WERI-Rb-1 (cell line): ENCODE measurements at places on chromosomes 4 and X.
A peak's percentile ranks its signal among the peaks of the same experiment; 100 is the strongest.

DNA sequence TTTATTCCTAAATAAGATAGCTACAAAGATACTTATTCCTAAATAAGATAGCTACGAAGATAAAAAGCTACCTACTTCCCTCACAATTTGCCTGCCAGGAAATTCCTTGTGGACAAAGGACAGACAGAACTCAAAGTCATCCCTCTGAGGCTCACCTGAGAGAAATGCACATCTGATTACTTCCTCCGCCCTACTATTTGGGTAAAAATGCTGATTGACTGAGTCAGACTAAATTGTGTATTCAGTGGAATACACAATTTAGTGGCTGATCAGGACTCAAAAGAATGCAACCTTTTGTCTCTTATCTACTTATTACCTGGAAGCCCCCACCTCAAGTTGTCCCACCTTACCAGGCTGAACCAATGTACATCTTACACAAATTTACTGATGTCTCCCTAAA, 10.3 kb upstream of the MAGEB16 start:
- DNase-seq = no peak

GRCh38 chr4:2172161-2172560, 69.8 kb downstream of the HAUS3 start:
- DNase-seq = no peak

GRCh38 chrX:2401201-2401589, 99.6 kb downstream of the DHRSX start:
- DNase-seq = no peak

DNA sequence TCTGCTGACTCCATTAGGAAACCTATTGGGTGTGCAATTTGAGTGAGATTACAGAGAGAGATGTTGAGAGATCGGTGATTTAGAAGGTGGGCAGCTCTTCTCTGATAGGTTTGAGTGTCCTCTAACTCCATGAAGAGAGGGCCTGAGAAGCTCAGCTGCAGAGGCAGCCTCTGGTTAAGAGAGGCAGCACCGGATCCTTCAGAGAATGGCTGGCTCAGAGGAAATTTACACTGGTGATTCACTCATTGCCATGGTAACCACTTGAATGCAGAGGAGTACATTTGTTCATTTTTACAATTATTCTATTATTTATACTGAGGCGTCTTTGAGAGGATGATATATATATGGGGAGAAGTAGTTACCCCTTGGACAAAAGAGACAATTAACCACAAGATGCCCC, 171.7 kb downstream of the PDGFRA start:
- DNase-seq = no peak

DNA sequence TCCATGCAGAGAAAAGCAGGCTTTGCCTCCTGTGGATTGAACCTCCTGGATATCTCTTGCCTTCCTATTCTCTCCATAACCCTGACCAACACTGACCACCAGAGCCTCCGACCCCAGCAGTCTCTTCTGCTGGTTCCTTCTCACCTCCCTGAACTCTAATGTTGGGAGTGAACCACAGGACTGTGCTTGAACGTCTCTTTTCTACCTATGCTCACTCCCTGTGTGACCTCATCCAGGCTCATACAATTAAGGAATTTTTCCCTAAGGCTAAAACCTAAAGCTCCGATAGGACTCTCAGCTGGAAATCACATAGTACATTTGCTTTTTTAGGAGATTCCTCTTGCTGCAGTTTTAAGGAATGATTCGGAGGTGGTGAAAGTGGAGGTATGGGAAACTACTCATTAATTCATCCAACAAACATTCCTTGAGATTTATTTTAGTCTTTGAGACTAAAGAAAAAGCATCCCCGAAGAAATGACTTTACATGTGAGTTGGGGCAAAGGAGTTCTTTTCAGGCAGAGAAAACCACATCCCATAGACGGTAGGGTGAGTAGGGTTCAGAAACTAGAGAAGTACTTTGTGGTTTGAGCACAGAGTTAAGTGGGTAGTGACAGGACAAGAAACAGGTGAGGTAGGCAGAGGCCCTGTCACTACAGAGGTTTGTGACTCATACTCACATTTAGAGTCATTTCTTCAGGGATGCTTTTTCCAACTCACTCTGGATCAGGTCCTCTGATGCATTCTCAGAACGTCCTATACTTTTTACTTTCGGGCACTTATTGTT, 30.8 kb downstream of the NDNF start:
- no peak for DNase-seq

- peak; percentile 18 for DNase-seq
Measured at GRCh38 chrX:23503835-23504539, 163.3 kb upstream of the PRDX4 start.

GRCh38 chrX:150899191-150899757, 806 bp upstream of the CD99L2 start:
- peak; percentile 42 for DNase-seq

DNA sequence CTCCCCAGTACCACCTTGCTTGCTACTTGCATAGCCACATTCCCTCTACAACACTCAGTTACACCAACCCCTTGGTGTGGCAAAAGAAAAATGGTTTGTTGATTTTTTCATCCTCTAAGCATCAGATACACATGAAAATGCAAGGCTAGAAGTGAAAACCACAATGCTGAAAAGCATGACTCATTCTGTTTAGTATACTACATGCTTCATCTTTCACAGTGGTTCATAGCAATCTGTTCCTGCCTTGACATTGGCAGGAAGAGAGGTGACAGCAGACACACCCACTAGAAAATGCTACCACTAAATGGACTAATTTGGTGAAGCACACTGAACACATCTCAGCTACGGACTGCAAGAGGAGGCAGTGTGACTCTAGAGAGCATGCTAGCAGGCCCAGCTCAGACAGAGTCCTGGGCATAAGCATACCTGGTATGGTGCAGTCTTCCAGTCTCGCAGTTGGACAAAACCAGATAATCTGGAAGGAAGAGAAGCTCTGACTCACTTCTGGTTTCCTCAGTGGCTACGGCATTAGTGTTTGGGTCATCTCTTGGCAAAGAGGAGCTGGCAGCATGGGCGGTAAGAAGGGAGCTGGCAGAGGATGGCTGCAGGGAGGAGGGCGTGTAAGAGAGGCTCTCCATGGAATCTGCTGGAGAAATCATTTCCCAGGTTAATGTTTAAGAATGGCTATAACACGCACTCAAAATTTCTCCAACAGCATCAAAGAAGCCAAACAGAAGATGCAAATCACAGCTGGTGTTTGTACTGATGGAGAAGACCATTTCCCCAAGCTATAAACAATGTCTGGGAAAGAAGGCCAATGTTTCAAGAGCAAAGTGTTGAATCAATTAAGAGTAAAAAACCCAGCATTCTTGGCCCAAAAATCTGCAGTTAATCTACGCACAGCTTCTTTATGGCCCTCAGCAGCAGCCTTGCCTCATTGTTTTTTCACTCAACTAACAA, 37.8 kb downstream of the GAB3 start:
- DNase-seq = no peak

DNA sequence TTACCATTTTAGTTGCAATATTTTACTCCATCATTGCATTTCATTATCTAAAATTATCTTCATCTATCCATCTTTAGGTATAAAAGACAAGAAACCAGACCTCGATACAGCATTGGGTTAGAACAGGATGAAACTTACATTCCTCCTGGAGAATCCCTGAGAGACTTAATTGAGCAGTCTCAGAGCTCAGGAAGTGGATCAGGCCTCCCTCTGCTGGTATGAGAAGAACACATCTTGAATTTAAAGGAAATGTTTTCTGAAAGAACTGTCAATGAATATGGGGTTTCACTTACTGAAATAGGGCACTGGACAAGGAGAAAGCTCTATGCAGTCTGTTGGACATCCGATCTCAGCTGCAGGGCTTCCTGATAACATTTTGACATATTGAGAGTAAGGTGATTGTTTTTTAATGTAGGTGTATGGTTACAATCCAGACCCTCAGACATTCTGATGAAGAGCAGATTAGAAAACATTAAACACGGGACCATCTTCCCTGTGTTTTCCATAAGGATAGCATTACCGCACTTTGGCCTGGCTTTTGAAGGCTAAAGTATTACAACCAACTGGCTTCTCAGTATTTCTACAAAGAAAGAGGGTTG, 367.2 kb downstream of the BMPR1B start:
- peak; percentile 60 for DNase-seq

DNA sequence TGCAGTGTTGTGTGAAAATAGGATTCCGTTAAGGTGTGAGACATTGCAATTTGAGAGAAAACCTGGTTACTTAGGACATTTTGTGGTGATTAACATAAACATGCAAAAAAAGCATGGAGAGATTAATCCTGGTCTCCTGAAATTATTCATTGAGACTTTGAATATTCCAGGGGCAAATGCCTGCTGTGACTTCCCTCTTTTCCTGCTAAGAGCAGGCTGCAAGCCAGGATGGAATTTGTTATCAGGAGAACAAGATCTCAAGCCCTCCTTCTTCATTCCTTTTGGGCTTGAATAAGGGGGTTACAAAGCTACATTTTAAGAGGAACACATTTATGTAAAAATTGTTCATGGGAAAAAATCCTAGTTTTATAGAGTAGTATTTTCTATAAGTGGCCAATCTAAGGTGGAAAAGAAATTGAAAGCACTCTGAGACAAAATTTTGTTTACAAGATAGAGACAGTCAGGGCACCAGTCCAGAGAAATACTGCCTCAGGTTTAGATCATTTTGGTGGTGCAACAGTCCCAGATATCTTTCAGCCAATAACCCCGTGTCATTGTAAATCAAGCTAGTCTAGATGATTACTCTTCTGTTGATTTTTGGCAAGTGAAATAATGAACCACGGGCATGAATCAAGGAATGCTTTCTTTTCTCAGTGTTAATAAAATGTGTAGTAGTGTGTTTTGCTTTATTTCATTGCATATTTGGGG, 1528.3 kb upstream of the AGA start:
- no peak for DNase-seq

GRCh38 chr4:27692868-27693634, 832.4 kb downstream of the STIM2 start:
- no peak for DNase-seq

GRCh38 chr4:185803022-185803421, 9.0 kb downstream of the SORBS2 start:
- DNase-seq = no peak

- no peak for DNase-seq
Measured at GRCh38 chr4:2786794-2787229, 6.1 kb upstream of the SH3BP2 start.
